ENCODE measurements at places on chromosomes 2 and 18.

DNA sequence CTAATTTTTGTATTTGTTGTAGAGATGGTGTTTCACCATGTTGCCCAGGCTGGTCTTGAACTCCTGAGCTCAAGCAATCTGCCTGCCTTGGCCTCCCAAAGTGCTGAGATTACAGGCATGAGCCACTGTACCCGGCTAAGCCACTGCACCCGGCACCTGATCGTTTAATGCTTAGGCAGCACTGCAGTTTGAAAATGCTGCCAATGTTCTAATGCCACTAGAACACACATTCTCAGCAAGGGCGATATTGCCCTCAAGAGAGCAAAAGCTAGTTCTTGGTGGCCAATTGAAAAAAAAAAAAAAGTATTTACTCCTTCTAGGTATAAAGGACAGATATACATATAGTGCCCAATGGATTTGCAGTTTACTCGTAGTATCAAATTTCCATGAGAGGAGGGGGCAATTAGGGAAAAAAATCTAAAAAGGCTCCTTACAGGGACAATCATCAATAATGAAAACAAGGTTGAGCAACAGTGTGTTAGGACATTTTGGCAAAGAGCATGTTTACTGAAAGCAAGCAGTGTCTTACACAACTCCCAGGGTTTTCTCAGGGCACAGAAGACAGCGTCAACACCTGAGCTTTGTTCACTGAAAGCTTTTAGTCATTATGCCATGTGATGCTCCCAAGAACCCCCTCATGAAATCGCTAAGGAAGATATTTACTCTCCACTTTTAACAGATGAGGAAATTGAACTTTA, 199.9 kb upstream of the PKDCC start:
- DNase-seq: no peak

DNA sequence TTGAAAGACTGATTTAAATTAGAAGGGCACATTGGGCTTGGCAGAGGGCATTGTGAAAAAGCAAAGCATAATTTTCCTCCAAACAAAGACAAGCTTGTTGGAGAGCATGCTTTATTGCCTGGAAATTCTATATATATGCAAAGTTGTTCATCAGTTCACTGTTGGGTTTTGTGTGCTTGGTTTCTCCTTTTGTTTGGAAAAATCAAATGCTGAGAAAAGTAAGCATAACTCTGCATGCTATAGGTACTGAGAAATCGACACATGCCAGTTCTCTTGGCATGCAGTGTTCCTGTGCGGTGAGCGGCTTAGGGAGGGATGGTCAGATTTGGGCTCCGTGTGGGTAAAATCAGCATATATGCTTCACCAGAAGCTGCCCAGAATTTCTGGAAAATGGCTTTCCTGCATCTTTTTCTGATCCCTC, 161.0 kb downstream of the RAPGEF4 start:
- no peak for DNase-seq

GRCh38 chr2:127485051-127485693, 41.1 kb downstream of the IWS1 start:
- no peak for DNase-seq

- DNase-seq: no peak
These were observed 14.3 kb downstream of the FRZB start for GRCh38 chr2:182852090-182852489.

DNA sequence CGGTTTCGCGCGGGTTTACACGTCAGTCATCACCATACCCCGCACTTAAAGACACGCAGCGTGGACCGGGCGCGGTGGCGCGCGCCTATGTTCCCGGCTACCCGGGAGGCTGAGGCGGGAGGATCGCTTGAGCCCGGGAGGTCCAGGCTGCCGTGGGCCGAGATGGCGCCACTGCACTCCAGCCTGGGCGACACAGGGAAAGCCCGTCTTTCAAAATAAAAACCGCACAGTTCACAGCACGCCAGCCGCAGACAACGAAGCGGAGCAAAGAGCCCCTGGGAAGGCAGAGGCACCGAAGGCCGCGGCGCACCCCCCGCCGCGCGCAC, 328 bp downstream of the DTYMK start:
- no peak for DNase-seq

DNA sequence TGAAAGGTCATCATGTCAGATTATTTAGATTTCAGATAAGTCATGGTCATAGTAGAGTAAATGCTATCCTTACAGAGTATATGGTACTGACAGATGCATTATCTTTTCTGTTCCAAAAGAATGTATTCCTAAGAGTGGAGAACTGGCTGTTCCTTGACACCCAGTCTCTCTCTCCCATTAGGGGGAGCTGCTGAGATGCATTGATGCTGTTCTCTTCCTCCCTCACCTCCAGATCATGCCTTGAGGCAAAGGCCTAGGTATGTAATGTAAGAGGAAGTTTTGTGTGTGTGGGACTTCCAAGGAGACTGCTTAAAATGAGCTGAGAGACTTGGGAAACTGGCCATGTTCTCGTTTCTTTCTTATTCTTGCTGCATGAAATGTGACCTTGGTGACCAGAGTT, 979.5 kb upstream of the CELF4 start:
- DNase-seq: no peak

- peak; percentile 97 for DNase-seq
These were observed 235.7 kb downstream of the CDCA7 start for GRCh38 chr2:173590276-173590861.
